PC-9 (cell line): ENCODE measurements at places on chromosomes 7 and 10. TPM values are rescaled to one million over a fixed set of nuclear protein-coding genes. Genes with fewer than 3 reads are reported as not detected.

DNA sequence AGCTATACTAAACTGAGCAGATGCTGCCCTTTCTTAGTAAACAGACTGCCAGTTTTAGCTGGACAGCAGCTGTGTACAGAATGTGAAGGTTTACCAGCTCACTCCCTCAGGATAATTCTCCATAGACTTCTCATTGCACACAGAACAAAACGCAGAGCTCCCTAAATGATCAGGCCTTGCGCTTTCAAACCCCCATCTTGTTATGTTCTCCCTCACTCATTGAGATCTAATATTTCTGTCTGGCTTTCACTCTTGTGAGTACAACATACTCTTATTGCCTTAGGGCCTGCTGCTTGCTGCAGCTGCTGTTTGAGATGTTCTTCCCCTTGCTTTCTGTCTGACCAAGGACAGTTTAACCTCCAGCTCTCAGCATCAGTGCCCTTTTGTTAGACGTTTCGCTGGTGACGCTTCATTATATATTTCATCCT lies 17.3 kb downstream of the VWDE start:
- DNase-seq = no peak

DNA sequence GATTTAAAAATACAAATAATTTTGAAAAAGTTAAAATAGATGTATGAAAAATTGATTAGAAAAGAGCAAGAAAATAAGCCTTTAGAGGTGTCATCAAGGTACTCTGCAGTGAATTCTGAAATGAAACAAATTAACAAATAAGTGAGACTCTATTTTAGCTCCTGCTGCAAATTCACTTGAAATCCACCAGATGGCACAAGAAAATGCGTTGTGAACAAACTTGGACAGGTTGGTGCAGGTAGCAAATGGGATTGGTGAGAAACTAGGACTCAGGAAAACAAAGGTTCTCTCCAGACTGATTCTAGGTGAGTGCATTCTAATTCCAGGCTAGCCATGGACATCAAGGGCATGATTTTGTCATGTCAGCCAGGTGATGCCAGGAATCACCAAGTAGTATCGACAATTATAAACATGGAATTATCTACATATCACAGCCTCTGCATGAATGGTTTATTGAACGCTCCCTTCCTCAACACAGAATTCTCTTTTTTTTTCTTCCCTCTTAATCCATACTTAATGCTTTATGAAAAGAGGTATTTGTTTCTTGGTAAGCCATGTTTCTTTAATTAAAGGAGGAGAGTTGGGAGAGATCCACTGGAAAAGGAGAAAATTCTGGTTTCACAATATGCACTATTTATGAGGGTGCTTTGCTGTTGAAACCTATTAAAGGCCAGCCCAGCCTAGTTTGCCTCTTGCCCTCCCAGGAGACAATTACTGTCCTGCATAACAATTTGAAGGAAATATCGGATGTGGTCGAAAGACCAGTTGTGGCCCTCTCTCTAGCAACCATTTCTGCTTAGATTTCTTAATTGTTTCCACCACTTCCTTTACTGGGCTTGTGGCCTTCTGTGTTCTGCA lies 118.1 kb downstream of the ZNF365 start:
- peak; percentile 42 for DNase-seq

DNA sequence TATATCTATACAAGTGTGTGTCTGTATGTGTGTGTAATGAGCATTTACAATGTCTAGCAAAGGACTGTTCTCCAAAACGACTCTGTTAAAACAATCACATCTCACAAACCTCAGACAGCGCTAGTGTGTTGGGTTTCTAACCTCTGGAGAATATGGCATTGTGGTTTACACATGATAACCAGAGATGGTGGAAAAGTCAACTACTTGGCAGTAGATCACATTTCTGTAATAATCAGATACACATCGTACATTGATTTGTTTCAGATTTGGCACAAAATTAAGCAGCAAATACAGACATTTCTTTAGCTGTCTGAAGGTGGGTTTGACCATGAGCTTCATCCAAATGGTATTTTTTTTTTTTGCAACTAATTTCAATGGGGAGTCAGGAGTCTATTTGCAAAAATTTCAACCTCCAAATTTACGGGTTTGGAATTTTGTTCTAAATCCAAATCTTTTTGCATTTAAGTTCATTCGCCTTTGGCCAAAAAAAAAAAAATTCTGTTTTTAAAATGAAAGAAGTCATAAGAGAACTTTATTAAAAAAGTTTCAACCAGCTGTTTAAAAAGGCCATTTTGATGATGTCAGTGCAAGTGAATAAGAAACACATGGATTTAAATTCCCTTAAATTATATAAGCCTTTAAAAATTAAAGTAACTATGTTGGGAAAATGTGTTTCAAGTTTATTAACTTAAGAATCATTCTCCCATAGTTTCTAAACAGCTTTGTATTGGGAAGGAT lies 127.8 kb downstream of the TMEM26 start:
- no peak for DNase-seq

GRCh38 chr7:96284835-96285234 lies 37.1 kb downstream of the SLC25A13 start:
- DNase-seq = no peak

GRCh38 chr7:131152766-131153165 lies 174.9 kb upstream of the MKLN1 start:
- DNase-seq = no peak

DNA sequence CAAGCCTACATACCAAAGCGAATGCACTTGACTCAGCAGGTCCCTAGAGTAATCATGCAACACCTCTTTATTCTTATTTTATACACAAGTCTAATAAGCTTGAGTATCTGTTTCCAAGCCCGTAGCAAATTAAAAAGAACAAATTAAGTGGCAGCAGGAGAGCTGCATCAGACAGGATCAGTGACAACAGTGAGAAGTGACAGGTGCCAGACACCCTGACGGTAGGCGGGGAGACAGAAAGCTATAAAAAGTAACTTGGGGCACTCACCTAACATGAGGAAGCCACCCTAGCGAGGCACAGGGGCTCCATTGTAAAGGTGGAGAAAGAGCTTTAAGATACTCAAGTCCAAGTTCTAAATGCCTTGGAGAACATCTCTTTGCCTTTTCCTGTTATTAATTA lies 174.2 kb downstream of the PLXNA4 start:
- DNase-seq = no peak

DNA sequence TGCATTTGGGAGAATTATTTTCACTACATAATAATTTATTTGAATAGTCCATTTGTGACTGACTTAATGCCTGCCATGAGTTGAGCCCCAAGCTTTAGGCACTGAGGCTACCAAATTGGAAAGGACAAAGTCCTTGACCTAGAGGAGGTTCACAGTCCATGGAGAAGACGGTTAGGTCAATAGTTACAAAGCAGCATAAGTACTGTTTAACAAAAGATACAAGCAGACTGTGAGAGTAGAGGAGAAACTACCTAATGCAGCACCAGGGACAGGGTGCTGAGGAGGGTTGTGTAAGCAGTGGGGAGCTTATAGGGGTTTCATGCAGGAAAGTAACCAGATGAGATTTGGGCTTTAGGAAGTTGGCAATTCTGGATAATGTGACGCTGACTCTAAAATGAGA lies 139.2 kb downstream of the LCOR start:
- DNase-seq = no peak

GRCh38 chr10:71984809-71985388 lies 20.7 kb downstream of the CHST3 start:
- no peak for DNase-seq

- no peak for DNase-seq
Observed at GRCh38 chr10:100330079-100330478, at the start of gene PKD2L1. Gene PKD2L1 (minus strand): TSS chr10:100330228. CDS start chr10:100330103, 125 bp downstream.

- no peak for DNase-seq
Observed at GRCh38 chr10:112369495-112370423, 4.2 kb upstream of the ACSL5 start.

DNA sequence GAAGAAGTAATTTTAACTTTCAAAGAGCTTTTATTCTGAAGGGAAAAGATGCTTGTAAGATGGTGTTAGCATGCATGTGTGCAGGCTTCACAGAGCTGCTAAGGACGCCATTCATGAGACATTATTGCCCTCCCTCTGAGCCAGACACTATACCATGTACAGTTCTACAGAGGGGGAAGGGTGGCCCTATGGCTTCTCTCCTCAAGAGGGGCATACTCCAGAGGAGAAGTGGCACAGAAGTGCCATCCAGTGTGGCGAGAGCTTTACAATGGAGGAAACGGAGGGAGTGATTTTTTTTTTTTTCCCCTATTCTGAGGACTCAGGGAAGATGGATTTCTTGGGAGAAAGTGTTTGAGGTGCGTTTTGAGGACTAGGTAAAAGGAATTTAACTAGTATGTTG lies 119.5 kb downstream of the BICC1 start:
- DNase-seq = no peak

- peak; percentile 28 for DNase-seq
Observed at GRCh38 chr10:78905957-78906308, 162.8 kb upstream of the ZMIZ1 start.

DNA sequence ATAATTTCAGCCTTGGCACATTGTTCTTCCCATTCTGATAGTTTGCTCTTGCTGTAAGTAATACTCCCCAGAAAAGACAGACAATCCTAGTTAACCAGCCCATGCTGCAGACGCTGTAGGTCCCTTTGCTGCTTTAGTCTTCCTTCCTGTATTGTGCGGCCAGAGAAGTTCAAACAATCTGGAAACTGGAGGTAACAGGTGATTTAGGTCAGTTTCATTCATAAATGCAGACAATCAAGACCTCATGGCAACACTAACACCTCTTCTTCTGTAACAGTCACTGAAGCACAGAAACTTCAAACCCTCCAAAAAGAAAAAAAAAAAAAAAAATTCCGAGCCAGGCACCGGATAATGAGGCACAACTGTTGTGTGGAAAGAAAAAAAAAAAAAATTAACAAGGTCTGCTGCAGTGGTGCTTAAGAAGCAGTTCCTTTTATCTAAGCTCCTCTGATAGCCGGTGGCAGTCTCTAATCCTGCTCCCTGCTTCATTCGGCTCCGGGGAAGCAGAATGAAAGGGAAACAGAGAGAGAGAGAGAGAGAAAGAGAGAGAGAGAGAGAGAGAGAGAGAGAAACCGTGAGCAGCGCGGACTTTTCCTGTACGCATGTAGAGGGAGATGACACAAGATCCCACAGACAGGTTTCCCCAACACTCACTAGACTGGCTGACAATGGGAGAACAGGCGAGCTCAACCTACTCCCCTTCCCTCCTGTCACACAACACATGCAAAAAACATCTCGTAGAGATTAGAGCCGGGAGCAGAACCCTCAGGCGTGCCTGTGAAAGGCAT lies at the start of gene SEMA3A:
TSS of gene SEMA3A (minus strand) at position 306 of the 788 bp plus-strand sequence. CDS start at position 103, 203 bp downstream.
- no peak for DNase-seq

Gene SFMBT2
- 0.07 TPM in 1 of 2 replicates, not detected in the other for total RNA-seq

Gene ALOX5
- total RNA-seq = 66.5 and 86.8 TPM in 2 replicates

Gene SPDYE17
- not detected in 2 replicates for total RNA-seq

Gene NUB1
- total RNA-seq = 63.8 and 80.6 TPM in 2 replicates

Gene C10orf62
- 0.45 and 0.59 TPM in 2 replicates for total RNA-seq

Gene VSTM4
- total RNA-seq = not detected in 2 replicates

Gene VPS37D
- 8.3 and 12.4 TPM in 2 replicates for total RNA-seq

Gene CUBN
- 0.07 and 0.28 TPM in 2 replicates for total RNA-seq

Gene SLC16A9
- total RNA-seq = not detected in 2 replicates

Gene HNRNPH3
- 161 and 175 TPM in 2 replicates for total RNA-seq

Gene PDE6C
- not detected in 2 replicates for total RNA-seq

Gene KCNH2
- 1.5 and 1.6 TPM in 2 replicates for total RNA-seq
